NCI-H774 (cell line): ENCODE measurements at places on chromosomes 6 and 20.

DNA sequence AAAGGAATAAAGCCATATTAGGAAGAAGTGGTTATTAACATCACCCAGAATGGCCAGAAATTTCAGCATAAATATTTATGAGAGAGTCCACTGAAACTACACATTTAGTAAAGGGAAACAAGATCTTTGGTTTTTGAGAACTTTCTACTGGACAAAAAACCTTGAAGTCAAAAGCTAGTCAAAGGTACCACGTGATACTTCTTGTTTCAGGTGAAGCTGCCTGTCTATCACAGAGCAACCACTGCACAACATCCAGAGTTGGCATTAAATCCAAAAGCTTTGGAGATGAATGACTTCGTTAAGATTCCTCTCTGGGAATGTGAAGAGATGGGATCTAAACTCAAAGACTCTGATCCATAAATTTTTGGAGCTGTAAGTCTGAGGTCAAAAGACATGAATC, 137.0 kb downstream of the KCNQ5 start:
- DNase-seq: no peak

DNA sequence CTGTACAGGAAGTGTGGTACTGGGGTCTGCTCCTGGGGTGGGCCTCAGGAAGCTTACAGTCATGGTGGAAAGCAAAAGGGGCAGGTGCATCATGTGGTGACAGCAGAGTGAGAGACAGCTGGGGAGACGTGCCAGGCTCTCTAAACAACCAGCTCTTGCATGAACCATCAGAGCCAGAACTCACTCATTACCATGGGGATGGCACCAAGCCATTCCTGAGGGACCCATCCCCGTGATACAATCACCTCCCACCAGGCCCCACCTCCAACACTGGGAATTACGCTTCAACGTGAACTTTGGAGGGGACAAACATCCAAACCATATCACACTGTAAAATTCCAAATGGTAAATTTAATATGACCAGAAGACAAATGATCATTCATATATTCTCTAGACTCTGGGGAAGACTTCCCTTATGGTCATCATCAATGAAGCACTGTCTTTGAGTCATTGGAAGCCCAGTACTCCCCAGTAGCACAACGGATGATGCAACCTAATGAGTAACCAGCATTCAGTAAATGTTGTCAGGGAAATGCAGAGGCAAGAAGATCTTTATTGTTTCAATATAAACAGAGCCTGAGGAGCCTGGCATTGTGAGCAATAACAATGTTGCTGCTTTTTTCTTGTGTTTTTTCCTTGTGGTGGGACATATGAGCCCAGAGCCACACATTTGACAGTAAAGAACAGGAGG, 48.2 kb upstream of the RALY start:
- DNase-seq: no peak

DNA sequence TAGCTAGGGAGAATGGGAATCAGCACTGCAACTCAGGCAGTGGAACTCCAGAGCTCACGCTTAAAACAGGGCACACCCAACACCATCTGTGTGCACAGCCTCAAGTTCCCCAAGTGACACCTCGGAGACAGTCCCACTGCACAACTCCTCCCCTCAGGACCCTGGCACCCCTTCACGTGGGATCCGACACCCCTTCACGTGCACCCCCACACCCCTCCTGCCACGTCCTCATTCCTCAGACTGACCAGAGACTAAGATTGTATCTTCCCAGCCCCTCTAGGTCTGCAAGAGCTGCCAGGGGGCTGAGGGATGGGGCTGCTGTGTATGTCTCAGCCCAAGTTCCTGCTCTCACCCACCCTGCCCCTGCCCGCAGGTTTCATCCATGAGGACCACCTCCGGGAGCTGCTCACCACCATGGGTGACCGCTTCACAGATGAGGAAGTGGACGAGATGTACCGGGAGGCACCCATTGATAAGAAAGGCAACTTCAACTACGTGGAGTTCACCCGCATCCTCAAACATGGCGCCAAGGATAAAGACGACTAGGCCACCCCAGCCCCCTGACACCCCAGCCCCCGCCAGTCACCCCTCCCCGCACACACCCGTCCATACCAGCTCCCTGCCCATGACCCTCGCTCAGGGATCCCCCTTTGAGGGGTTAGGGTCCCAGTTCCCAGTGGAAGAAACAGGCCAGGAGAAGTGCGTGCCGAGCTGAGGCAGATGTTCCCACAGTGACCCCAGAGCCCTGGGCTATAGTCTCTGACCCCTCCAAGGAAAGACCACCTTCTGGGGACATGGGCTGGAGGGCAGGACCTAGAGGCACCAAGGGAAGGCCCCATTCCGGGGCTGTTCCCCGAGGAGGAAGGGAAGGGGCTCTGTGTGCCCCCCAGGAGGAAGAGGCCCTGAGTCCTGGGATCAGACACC, 7.6 kb downstream of the MYL9 start:
- no peak for DNase-seq

- DNase-seq: no peak
These were observed 63.2 kb upstream of the DUSP22 start for GRCh38 chr6:228881-229651.

- DNase-seq: no peak
These were observed 283.7 kb downstream of the ESR1 start for GRCh38 chr6:152091201-152091600.

GRCh38 chr20:37202267-37202943, 23.1 kb upstream of the MROH8 start:
- no peak for DNase-seq

- peak; percentile 41 for DNase-seq
These were observed 41.6 kb downstream of the IBTK start for GRCh38 chr6:82205930-82206392.
